GM23248 (cell line): ENCODE measurements at places on chromosomes 16 and 17. TPM values are rescaled to one million over a fixed set of nuclear protein-coding genes. Genes with fewer than 3 reads are reported as not detected.

The DCXR gene
- total RNA-seq: 75.8 and 83.5 TPM in 2 replicates

The SDR42E2 gene
- total RNA-seq: not detected in 2 replicates

The RDM1 gene
- total RNA-seq: not detected in 2 replicates

The SHBG gene
- 6.1 TPM in 1 of 2 replicates, not detected in the other for total RNA-seq

The MT4 gene
- total RNA-seq: not detected in 2 replicates

The VASN gene
- total RNA-seq: 223 and 234 TPM in 2 replicates

The DRC7 gene
- total RNA-seq: not detected in 2 replicates

The CRHR1 gene
- not detected in 2 replicates for total RNA-seq

The HNF1B gene
- total RNA-seq: not detected in 2 replicates

The CTRB1 gene
- not detected in 2 replicates for total RNA-seq

The SRCIN1 gene
- not detected in 2 replicates for total RNA-seq

The CRYBA1 gene
- total RNA-seq: not detected in 2 replicates

The CNTD1 gene
- total RNA-seq: not detected in 2 replicates

The SOST gene
- total RNA-seq: not detected in 2 replicates

The SEZ6L2 gene
- 30.7 and 34.7 TPM in 2 replicates for total RNA-seq

The CDK5R1 gene
- total RNA-seq: 1.2 and 1.5 TPM in 2 replicates

The SHISA6 gene
- total RNA-seq: not detected in 2 replicates

The AIPL1 gene
- total RNA-seq: not detected in 2 replicates

The CRYM gene
- total RNA-seq: not detected in 2 replicates

The MRM3 gene
- total RNA-seq: 19.1 and 28.7 TPM in 2 replicates

The SLC6A2 gene
- total RNA-seq: not detected in 2 replicates

The KRT27 gene
- not detected in 2 replicates for total RNA-seq

The HBQ1 gene
- total RNA-seq: not detected in 2 replicates

The LCAT gene
- 15.9 and 19.1 TPM in 2 replicates for total RNA-seq

The FNDC8 gene
- not detected in 2 replicates for total RNA-seq

The SLC13A2 gene
- total RNA-seq: not detected in 2 replicates

The C17orf78 gene
- total RNA-seq: not detected in 2 replicates

The FAM171A2 gene
- total RNA-seq: 4.6 and 4.8 TPM in 2 replicates

The ARL16 gene
- 37.6 and 45.6 TPM in 2 replicates for total RNA-seq

The RHBDF1 gene
- total RNA-seq: 54.6 and 61.7 TPM in 2 replicates

The GNAO1 gene
- under 0.01 TPM in 1 of 2 replicates, not detected in the other for total RNA-seq

The SHCBP1 gene
- total RNA-seq: 17.1 and 23.3 TPM in 2 replicates

The PMFBP1 gene
- total RNA-seq: not detected in 2 replicates

The KRT37 gene
- total RNA-seq: not detected in 2 replicates

The C17orf113 gene
- 0.13 TPM in 1 of 2 replicates, not detected in the other for total RNA-seq

The HOXB4 gene
- 2.2 and 3.3 TPM in 2 replicates for total RNA-seq

The MRPL27 gene
- 49.3 and 57.9 TPM in 2 replicates for total RNA-seq

The HSD17B1 gene
- 0.76 and 2.3 TPM in 2 replicates for total RNA-seq

The KRT12 gene
- not detected in 2 replicates for total RNA-seq

The ABCA6 gene
- total RNA-seq: 5.3 and 6.4 TPM in 2 replicates

The EXOC3L1 gene
- not detected in 2 replicates for total RNA-seq

The HOXB2 gene
- total RNA-seq: 9.6 and 12.1 TPM in 2 replicates

The ENPP7 gene
- total RNA-seq: not detected in 2 replicates

The ANKRD40CL gene
- total RNA-seq: not detected in 2 replicates

The HIGD1B gene
- not detected in 2 replicates for total RNA-seq

The SNX20 gene
- not detected in 2 replicates for total RNA-seq

The KCTD19 gene
- total RNA-seq: not detected in 2 replicates

The CSH1 gene
- total RNA-seq: not detected in 2 replicates
